ENCODE measurements at places on chromosomes 5 and 9.

DNA sequence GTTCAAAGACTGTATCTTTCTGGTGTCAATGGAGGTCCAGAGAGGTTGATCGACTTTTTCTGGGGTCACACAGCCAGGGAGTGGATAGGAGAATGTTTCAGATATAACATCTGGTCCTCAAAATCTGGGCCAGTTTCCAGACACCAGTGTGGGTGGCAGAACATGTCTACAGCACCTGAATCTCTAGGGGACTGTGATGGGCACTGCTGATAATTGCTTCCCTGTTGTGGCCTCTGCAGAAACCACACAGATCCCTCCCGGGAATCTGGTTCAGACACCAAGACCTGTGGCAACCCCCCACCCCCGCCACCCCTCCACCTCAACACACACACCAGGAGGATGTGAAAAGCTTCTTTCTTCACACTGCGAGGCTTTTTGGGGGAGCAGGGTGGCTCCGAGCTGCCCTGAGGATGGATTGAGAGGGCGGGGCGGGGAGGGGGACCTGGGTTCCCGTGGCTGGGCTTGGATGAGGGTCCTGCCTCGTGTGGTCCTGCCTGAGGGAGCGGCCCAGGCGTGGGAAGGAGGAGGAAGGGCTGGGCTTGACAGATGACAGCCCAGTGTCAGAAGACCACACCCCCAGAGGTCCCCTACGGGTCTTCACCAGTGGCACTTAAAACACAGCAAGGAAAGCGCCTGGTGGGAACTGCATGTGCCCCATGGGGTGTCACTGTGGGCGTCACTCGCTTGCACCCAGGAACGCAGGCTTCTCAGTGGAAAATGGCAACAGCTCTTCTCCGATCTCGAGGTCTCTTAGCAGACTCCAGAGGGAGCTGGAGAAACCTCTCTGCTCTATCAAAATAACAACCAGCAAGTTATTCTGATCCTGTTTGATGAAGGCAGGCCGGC is 55.2 kb downstream of the TRIP13 start:
- DNase-seq: no peak

- no peak for DNase-seq
Observed at GRCh38 chr5:111254613-111255012, 30.4 kb downstream of the CAMK4 start.

DNA sequence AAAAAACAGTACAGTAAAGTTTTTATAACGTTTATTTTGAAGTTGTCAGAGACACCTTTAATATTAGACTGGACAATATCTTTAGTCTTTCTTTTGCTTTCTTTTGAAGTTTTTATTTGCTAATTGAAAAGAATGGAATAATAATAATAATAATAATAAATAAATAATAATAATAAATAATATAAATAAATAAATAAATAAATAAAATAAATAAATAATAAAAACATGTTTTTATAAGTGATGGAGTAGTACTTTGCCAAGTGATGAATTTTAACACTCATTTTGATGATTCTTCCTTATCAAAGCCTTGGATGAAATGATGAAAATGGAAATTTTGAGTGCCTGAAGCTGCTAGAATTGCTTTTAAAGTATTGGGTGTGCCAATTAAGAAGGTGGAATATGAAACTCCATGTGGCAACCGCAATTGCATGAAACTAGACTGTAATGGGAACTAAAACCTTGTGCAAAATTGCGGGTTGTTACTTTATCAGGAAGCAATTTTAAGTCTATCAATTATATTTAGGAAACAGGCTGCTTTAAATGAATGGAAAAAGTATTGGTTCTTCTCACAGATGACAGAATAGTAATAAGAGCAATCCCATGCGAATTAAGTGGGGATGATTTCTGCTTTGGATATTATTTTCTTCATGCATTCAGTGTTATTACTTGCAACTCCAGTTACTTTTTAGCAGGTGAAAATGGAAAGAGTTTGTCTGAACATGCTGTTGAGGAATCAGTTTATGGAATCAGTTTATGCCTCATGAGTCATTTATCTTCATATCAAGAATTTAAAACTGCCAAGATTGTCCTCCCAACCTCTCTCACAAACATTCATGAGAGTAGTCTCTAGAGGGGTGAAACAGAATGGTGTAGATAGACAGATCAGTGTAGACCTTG is 4.6 kb downstream of the ANXA1 start:
- no peak for DNase-seq

GRCh38 chr5:4150067-4150466 is 554.4 kb downstream of the IRX1 start:
- no peak for DNase-seq

GRCh38 chr9:122144836-122145591 is 14.6 kb downstream of the NDUFA8 start:
- DNase-seq: no peak

DNA sequence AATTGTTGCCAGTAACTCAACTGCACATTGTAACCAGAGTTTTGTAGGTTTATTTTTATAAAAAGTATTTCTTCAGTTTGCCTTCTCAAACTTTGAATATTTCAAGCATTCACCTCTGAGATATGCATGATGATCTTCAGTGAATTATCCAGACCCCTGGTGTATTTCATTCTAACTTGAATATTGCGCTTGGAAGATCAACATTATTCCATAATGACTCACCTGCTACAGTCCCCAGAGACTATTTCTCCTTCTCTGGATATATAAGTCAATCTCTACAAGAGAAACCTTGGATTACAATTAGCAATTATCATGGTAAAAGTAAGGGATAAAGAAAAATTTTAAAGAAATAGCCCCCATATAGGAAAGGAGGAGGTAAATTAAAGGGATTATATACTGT is 1041.0 kb downstream of the TLE1 start:
- no peak for DNase-seq

DNA sequence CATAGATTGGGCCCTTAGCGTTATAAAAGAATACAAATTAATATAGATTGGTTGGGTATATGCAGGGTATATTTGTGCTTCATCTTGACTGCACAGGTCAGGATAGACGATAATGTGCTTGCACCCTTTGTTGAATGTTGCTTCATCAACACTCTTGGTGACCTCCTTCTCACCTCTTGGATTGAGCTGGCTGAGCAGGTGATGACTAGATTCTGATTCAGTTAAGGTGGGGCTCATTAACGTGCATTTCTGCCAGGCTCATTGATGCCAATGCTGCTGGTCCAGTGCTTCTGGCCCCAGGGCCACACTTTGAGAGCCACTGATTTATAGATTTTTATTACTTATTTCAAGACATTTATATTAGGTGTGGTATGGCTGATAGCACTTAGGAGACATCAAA is 27.7 kb downstream of the PCSK5 start:
- no peak for DNase-seq

DNA sequence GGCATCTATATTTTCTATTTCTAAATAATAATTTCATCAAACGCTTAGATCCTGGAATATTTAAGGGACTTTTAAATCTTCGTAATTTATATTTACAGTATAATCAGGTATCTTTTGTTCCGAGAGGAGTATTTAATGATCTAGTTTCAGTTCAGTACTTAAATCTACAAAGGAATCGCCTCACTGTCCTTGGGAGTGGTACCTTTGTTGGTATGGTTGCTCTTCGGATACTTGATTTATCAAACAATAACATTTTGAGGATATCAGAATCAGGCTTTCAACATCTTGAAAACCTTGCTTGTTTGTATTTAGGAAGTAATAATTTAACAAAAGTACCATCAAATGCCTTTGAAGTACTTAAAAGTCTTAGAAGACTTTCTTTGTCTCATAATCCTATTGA is 1.1 kb downstream of the LRRC70 start:
- DNase-seq: no peak

DNA sequence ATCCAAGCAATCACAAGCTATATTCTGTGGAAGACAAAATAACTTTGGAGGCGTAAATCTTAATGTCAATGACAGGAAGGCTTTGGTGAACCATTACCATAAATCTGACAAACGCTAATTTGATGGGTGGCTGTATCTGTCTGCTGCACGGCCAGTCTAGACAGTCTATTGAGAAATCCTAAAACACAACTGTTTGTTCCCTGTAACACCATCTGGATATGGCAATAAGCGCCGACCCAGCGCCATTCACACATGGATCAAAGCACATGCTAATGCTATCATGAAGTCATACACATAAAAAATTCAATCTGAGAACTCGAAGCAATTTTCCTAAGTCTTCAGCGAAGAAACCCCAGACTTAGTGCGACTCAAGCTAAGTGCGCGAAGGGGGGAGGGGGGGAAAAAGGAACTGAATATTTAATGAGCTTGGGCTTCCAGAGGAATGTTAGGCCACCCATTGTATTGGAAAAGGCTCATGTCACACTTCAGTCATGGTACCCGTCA is 95.1 kb downstream of the ARL15 start:
- no peak for DNase-seq

- no peak for DNase-seq
Observed at GRCh38 chr5:18003312-18003711, 369.1 kb downstream of the TAF11L14 start.

GRCh38 chr9:112569186-112569585 is 82.6 kb downstream of the KIAA1958 start:
- DNase-seq: no peak

GRCh38 chr5:71829206-71829605 is 110.1 kb downstream of the CARTPT start:
- no peak for DNase-seq

- DNase-seq: no peak
Observed at GRCh38 chr9:131612851-131613250, 67.5 kb downstream of the PRRT1B start.

- no peak for DNase-seq
Observed at GRCh38 chr5:146130440-146131045, 25.2 kb upstream of the PLAC8L1 start.

- DNase-seq: no peak
Observed at GRCh38 chr5:180290568-180291233, 1.2 kb downstream of the MAPK9 start.

DNA sequence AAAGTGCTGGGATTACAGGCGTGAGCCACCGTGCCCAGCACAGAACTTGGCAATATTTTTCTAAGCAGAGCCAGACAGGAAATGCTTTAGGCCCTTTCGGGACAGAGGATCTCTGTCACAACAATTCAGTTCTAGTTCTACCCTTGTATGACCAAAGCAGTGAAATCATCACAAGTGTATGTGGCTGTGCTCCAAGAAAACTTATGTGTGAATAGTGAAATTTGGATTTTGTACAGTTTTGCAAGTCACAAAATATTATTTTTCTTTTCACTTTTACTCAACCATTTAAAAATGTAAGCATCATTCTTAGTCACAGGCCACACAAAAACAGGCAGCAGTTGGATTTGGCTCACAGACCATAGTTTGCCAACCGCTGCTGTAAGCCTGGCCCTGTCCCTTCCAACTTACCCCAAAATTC is 20.4 kb upstream of the PRUNE2 start:
- DNase-seq: no peak

GRCh38 chr9:71925834-71926233 is 14.4 kb downstream of the C9orf85 start:
- no peak for DNase-seq

DNA sequence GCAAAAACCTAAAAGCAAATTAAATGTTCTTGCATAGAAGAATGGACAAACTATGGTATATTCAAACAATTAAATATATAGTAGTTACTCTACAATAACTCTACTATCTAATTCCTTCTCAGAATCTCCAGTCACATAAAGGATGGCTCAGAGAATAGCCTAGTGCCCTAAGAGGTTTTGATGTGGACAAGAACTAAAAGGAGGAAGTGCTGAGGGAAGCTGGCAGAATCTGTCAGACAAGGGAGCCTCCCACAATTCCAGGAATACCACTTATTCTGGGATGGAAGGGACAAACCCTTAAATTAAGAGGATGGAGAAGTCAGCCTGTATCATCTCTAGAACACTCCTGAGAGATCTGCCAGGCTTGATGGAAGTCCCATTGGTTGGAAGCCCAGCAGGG is 30.4 kb downstream of the TNFSF8 start:
- DNase-seq: no peak

DNA sequence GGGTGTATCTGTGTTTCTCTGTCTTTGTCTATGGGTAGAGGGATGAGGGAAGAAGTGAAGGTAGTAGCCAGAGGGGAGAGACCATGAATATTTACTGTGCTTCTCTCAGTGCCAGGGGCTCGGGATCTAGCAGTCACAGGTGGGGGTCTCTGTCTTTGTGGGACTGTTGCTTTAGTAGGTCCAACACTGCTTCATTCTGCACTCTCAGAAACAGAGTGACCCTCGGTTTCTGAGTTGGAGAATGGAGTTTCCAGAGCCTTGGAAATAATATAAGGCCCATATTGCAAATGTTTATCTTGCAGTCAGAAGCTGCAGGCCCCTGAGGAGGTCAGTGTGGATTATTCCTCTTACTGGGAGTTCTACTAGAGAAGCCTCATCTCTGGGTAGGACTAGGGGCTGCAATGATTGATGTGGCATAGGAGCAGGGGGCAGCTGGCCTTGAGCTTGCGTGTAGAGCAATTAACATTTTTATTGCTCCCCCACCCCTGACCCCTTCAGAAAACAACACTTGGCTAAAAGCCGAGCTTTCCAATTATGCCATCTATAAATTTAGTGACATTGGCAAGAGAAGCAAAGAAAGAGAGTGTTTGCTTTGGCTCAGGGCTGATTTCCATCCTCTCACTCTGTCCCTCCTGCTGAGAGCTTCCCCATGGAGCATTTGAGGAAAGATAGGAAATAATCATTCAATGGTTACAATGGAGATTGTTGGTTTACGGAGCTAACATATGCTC is 55.0 kb upstream of the TRPC7 start:
- no peak for DNase-seq

- no peak for DNase-seq
Observed at GRCh38 chr5:98767581-98767980, 5.9 kb upstream of the RGMB start.

GRCh38 chr5:90503596-90503995 is 25.8 kb downstream of the LYSMD3 start:
- no peak for DNase-seq

DNA sequence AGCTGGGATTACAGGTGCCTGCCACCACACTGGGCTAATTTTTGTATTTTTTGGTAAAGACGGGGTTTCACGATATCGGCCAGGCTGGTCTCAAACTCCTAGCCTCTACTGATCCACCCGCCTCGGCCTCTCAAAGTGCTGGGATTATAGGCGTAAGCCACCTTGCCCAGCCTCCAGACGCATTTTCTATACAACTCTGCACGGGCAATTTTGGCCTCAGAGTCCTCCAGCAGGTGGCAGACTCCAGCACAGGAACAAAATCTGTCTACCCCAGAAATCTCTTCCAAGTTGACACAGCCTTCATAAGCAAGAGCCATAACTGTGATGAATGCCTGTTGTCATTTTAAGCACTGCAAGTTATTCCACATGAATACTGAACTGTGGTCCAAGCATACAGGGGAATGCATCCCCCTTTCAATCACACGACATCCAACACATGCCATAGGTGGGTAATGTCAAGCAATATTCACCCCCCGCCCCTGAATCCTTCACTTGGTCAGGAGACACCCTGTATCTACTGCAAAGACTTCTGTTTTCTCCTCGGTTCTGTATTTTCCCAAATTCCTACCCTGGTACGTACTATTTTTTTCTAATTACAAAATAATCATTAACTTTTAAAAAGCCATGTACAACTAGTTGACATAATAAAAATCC is 50.8 kb downstream of the ALDH7A1 start:
- DNase-seq: no peak
